NCI-H2081 treated with DMSO at 0.1 percent for 48 hours (cell line): ENCODE measurements at places on chromosomes 11 and 22.

GRCh38 chr11:6771926-6772893, at the start of gene OR2AG2:
OR2AG2 (minus strand) TSS chr11:6771976; CDS start chr11:6768957, 3,019 bp downstream.
- DNase-seq, result no peak

DNA sequence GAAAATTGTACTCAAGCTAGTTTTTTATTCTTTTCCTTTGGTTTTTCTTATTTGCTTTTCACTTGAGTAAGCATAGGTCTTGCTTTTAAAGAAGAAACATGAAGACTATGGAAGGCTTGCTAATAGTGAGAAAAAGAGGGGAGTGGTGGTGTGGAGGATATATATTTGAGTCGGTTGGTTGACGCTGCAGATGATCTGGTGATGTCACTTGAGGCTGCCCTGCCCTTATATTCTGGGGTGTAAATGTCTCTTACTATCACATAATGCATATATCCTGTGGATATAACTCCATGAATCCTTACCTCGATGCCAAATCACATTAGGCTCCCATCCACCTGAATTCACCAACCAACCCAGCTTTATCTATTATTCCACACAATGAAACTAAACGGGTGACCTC, 2.9 kb downstream of the GRIA4 start:
- no peak for DNase-seq

GRCh38 chr11:15745266-15745665, 611.1 kb downstream of the SOX6 start:
- DNase-seq, result no peak

- no peak for DNase-seq
These were observed 67.6 kb downstream of the NCAPD3 start for GRCh38 chr11:134155946-134156865.

GRCh38 chr22:24175160-24175808, 6.0 kb upstream of the SUSD2 start:
- DNase-seq, result no peak

DNA sequence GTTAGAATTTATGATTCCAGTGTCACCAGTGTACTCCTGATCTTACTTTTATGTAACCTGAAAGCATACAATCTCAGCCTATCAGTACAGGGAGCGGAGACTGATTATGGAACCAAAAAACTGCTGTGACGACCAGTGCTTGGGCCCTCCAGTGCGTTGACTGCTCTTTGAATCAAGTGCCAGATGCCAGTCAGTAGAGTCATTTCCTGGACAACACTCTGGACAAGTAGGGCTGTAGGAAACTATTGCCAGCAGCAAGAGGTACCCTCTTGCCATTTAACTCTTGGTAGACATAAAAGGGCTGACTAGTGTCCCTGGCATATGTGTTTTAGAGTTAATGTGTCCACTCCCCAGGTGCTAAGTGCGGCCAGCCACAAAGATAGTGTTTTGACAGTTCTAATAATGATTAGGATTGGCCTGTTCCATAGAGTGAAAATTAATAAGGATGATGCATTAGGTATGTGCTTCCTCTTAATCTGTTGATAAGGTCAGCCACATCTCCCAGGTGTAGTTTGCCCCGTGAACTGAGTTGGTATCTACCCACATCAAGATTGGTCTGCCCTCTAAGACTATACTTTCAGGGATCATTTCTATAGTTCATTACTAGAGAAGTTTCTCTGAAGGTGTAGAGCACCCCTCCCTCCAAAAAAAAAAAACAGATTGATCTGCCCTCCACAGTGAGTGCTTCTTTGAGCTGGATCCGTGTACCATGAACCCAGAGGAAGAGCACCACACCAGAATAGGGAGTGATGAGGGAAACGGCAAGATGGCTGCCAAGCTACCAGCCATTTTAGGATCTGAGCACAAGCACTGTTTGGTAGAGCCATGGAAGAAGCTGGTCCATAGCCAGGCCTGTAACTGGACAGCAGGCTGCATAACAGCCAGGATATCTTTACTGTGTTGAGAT, 20.7 kb upstream of the AIFM3 start:
- no peak for DNase-seq

DNA sequence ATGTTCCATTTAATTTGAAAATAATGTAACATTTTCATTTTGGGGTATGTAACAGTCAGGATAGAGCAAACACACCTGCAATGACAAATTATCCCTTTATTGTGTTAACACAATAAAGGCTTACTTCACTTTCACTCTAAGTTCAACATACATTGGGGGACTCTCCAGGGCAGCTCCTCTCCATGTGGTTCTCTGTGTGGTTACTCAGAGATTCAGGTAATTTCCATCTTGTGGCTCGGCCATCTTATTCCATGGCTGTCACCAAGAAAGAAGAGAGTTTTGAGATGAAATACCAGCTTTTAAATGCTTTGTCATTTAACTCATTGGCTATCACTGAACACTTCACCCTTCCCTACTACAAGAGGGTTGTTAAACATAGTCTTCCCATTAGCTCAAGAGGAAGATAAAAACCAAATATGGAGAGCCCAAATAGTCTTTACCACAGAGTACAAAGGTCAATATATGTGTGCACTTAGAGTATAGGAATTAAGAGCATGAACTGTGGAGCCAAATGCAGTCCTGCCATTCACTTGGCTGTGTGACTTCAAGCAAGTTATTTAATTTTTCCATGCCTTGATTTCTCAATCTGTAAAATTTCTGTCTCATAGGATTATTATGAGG, 10.6 kb upstream of the TPH1 start:
- DNase-seq, result no peak

- no peak for DNase-seq
These were observed 36.4 kb downstream of the MAML2 start for GRCh38 chr11:96306600-96306932.

DNA sequence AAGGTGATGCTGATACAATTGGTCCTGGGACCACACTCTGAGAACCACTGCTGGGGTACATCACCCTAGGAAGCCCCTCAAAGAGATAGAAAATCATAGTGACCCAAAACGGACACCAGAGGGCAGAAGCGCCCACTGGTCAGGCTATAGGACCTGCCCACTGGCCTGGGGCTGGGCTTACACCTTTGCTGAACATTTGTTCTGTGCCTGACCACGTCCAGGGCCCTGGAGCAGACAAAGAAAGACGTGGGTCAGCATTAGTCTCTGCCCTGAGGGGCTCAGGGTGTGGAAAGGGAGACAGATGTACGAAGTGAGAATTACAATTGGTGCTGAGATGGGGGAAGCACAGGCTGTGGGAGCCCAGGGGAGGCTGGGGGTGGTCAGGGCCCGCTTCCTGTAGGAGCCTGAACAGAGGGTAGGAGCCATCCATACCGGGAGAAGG, 14.4 kb upstream of the SERPINH1 start:
- DNase-seq, result no peak

DNA sequence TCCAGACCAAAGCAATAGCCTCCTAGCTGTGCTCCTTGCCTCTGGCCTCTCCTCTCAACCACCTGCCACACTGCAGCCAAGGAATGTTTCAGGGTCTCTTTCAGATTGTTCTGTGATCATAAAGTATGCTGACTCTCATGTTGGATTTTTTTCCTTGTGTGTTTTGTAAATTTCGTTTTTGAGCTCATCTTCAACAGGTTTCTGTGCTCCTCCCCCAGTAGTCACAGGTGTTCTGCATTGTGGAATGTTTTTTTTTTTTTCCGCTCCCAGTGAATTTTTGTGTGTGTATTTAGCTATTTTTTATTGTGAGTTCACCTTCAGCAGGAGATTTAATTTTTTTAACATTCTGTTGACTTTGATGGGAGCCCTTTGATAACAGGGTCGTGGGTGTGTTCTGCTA, 153.7 kb downstream of the MYO18B start:
- DNase-seq, result no peak

DNA sequence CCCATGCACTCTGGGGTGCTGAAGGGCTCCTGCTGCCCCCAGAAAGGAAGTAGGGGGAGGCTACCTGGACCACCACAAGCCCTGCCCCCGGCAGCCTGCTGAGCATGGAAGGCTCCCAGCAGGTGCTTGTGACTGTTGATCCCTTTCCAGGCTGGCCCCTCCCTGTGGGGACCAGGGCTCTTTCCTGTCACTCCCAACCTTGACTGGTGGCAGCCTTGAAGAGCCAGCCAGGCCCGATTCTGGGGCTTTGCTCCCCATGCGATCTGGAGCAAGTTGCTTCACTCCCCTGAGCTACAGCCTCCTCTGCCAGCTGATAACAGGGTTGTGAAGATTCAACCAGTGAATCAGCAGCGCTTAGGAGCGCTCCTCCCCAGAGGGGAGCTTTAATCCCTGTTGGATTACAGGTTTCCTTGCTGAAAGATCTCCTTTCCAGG, 4.6 kb upstream of the CST6 start:
- DNase-seq, result no peak

GRCh38 chr11:78061088-78061920, 2.4 kb upstream of the THRSP start:
- no peak for DNase-seq

DNA sequence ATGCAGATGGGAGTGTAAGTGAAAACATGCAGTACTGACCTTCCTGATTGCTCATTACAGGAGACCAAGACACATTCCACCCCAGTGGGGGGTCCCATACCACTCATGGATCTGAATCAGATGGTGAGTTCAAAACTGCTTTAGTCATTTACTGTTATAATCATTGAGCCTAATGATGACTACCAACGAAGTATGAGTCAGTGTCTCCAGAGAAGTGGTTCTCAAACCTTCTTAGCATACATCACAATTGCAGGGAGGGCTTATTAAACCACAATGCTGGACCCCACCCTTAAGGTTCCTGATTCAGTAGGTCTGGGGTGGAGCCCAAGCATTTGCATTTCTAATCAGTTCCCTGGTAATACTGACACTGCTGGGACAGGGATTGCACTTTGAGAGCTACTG, 75.8 kb downstream of the CD44 start:
- DNase-seq, result no peak

DNA sequence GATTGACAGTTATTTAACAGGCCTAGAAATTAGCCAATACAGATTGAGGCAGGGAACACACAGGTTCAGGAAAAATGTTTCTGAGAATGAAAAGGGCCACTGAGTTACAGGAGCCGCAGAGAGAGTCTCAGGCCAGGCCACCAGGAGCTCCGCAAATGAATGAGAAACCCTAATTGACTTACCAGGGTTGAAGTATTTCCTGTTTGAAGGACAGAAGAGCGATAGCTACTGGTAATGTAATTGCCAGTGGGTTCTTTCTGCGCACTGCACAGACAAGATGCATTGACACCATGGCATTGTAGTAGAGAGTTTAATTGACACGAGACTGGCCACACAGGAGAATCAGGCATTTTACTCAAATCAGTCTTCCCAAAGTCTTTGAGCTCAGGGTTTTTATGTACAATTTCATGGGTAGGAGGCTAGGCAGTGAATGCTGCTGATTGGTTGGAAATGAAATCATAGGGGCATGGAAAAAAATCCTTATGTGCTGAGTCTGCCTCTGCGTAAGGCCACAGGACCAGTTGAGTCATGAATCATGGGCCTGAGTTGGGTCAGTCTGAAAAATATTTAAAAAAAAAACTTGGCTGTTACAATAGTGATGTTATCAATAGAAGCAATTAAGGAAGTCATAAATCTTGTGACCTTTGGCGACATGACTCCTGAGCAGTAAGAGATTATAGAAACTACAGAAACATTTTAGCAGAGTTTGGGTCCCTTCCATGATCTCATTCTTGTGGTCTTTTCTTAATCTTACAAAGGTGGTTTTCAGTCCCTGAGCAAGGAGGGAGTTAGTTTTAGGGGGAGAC, 203.8 kb downstream of the CASP12 start:
- DNase-seq, result no peak

GRCh38 chr11:33616552-33616951, 84.1 kb downstream of the C11orf91 start:
- no peak for DNase-seq

DNA sequence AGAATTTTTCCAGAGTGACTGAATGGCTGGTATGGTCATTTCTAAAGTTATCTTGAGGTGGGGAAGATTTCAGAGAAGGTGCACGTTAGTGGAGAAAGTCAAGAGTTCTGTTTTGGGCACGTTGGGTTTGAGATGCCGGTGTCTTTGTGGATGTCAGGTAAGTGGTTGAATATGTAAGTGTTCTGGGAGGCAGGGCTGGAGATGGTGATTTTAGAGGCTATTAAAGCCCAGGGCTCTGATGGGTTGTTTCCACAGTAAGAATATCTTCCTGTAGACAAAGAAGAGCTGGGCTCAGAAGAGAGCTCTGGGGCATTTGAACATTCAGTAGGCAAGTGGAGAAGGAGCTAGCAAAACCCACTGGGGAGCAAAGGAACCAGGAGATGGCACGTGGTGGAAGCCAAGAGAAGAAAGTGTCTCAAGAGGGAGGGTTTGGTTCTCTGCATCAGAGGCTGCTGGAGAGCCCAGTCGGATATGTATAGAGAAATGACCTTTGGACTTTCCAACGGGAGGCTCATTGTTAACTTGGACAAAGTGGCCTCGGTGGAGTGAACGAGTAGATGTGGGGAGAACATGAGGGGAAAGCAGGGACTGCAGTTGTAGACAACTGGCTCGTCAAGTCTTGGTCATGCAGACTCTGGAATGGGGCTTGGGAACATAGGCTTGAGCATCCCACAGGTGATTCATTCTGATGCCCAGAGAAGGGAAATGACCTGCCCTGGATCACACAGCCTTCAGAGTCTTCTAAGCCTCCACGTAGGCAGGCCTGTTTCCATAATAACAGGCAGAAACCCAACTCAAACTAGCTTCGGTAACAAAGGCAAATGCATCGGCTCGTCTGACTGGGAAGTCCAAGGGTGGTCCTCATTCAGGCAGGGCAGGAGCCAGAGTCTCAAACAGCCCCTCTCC, 98.4 kb upstream of the PARVA start:
- no peak for DNase-seq

DNA sequence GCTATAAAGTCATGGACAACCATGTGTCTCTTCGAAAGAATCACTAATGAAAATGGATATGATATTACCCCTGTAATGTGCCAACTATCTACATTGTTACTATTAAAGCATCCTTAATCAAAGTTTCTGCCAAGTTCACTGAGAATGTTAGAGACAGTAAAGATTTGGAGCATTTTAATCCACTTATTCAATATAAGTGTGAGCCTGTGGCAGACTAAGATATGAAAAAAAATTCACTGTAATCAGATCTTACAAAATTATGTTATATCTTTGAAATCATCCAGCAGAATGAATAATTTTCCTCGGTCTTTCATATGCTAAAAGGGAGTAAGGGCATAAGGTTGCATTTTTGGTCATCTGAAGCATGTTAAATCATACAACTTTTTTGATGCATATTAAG, 49.9 kb downstream of the MAML2 start:
- DNase-seq, result no peak

- DNase-seq, result no peak
These were observed 131.8 kb downstream of the FEZ1 start for GRCh38 chr11:125364121-125364826.

GRCh38 chr11:32847511-32847910, 17.8 kb downstream of the PRRG4 start:
- DNase-seq, result no peak

- DNase-seq, result no peak
These were observed 105.3 kb upstream of the KIRREL3 start for GRCh38 chr11:127105593-127106541.

GRCh38 chr11:128502726-128503125, 84.6 kb downstream of the ETS1 start:
- DNase-seq, result no peak

DNA sequence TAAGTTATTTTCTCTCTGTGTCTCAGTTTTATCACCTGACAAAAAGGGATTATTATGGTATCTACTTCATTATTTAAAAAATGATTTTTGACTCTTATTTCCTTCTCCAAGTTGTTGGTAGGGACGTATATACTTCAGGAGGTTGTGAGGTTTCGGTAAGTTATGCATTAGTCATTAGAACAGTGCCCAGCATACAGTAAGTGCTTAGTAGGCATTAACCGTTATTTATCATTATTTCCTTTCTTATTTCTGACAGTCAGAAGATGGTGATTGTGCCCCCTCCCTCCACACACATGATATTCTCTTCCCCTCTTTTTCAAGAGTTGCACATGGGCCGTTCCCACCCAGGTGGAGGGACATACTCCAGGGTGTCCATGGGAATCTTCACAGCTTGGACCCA, 36.1 kb downstream of the SLCO2B1 start:
- DNase-seq, result no peak
